ENCODE measurements at places on chromosomes 3 and 15.

DNA sequence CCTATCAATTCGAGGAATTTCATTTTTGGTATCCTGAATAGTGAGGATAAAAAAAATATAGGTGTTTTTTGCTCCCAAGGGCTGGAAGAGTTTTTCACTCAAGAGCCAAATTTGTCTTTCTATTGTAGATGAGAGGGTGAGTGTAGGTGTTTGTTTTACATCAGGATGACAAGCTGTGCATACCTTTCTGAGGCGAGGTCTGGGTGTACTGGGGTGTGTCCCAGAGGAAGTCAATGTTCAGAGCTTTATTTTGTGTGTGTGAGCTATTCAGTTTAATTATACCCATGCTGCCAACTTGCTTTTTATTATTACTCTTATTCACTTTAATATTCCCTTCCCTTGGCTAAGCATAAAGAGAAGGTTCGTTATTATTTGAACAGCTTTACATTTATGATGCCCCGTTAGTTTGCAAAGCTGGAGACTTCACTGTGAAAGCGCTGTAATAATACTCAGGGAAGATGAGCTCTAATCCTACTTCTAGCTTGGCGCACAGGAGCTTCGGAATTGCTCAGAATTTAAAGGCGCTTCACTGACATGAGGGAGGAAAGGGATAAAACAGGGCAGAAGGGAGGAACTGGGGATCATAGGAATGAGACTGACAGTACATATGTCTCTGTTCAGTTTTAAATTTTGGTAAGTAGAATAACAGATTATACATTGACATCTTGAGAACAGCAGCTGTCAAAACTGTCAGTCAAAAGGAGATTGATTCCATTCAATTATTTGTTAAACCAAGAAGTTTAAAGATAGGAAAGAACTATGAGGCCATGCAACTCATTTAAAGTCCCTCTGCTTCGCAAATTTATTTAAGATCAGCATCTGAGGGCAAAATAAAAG, 117.7 kb upstream of the TP63 start:
- no peak for DNase-seq

DNA sequence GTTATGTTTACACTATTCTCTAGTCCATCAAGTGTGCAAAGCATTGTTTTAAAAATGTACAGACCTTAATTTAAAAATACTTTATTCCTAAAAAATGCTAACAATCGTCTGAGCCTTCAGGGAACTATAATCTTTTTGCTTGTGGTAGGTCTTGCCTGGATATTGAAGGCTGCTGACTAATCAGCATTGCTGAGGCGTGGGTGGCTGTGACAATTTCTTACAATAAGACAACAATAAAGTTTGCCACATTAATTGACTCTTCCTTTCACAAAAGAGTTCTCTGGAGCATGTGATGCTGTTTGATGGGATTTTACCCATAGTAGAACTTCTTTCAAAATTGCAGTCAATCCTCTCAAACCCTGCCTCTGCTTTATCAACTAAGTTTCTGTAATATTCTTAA, 384.0 kb upstream of the TGFBR2 start:
- no peak for DNase-seq

DNA sequence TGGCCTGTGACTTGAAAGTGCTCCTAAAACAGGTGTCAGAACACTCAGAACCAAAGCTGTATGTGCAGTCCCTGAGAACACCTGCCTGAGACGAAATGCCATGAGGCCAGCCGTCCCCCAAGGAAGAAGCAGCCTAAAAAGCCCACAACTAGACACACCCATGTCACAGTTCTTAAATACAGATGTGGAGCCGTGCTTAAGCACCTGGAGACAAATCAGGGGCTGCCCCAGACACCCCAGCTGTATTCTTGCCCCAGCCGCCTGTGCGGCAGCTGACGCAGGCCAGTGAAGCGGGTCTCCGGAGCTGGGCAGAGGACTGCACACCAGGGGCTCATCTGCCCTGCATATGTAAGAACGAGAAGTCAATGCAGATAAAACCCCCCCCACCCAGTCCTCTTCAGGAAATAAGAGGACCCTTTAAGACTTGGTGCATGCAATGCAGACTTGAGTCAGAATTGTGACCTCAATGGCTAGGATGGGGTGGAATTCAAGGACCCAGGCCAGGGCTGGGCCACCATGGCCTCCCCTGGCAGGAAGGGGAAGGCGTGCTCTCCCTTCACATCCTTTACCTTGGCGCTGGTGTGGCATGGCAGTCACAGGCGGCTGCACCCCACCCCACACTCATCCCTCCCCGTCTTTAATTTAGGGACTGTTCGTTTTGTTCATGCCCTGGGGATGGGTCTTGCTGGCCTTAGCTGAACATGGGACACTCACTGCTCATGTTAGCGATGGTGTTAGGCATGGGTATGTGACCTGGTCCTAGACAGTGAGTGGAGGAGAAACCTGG, 27.7 kb upstream of the PLXNA1 start:
- no peak for DNase-seq

DNA sequence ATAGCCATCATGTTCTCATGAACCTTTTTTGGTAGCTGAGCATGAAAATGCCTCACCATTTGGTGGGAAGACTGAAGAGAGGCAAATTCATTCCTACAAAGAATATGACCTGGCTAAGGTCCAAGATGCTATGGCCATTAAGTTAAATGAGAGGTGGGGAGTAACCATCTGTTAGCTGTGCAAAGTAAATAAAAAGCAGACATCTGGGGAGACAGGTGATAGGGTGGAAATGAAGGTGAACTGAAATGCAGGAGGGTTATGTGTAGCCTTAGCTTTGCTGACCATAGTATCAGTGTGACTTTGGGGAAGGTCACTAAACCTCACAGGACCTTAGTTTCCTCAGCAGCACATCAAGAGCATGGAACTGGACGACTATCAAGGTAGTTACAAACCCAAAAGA, 111.0 kb upstream of the STRIT1 start:
- DNase-seq = no peak

DNA sequence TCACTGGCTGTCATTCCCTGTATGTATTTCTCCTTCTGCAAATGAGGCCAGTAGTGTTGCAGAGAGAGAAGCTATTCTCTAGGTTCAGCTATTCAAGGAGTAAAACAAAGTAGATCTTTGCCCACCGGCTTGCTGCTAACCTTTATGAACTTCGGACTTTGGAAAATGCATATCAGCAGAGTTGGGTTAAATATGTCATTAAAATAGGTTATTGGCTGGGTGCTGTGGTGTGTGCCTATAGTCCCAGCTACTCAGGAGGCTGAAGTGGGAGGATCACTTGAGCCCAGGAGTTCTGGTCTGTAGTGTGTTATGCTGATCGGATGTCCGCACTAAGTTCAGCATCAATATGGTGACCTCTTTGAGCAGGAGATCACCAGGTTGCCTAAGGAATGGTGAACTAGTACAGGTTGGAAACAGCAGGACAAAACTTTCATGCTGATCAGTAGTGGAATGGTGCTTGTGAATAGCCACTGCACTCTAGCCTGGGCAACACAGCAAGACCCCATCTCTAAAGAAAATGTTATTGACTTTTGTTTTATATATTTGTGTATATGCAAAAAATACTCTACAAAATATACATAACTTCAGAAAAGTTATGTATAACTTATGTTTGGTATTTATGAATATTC, 53.4 kb downstream of the SACM1L start:
- no peak for DNase-seq

DNA sequence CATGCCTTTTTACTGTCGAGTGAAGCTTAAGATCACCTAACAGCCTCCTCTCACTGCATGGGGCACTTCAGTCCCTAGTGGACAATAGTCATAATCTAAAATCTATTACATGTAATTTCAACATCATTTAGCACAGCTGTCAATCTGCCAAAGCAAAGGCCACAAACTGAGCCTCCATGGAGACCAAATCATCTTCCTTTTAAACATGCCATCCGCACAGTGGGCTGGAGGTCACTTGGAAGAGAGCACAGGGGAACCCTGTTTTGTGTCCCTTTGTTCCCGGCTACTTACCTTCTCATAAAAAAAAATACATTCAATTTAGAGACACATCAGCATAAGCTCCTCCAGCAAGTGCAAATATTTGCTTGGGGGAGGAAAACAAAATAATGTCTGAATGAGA, 167.3 kb downstream of the SQOR start:
- no peak for DNase-seq

DNA sequence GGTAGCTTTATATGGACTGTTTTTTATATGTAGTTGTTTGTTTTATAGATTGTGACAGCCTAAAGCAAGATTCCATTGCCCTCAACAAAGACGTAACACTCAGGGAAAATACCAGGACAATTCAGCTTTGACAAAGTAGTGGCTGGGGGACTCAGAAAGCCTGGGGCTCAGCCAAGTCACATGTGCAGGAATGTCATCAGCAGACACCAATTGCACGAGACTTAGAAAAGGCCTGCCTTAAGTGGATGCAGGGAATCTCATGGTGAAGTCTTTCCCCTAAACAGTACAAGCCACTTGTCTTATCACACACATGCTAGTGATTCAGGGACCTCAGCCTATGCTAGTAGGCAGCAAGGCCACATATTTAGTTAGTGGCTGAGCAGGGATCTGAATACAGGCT, 381.8 kb upstream of the THBS1 start:
- DNase-seq = no peak

DNA sequence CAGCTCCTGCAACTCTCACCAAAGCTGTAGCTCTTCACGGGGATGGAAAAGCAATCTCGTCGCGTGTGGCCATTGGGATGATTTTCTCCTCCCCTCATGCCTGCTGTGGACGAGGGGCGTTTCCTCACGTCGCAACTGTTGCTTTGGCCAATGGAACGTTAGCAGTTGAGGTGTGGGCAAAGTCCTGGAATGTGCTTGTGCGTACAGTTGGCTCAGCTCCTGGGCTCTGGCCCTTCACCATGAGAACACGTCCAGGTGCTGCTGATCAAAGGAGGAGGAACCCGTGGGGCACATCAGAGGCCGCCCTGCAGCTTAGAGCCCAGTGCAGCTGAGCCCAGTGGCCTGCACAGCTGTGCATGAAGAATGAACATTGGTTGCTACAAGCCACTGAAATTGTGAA, 186.1 kb downstream of the TJP1 start:
- no peak for DNase-seq

- no peak for DNase-seq
Observed at GRCh38 chr15:89362203-89363101, 27.8 kb upstream of the POLG start.

GRCh38 chr3:123295901-123296250, 94.1 kb downstream of the SEC22A start:
- no peak for DNase-seq

- no peak for DNase-seq
Observed at GRCh38 chr3:58607816-58608215, 30.6 kb upstream of the FAM107A start.

DNA sequence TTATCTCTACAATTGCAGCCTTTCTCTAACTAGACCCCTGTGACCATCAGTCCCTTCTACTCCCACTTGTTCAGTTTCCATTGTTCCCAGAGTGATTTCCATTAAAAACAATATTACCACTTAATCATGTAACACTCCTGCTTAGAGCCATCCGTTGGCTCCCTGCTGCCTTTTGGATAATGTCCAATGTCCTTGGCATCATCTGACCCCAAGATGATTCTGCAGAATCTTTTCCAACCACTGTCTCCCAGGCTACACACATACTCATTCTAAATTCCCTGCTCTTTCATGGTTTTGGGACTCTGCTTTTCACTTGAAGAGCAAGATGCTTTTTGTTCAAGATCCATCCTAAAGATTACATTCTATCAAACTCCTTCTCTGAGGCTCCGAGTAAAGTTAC, 7.1 kb downstream of the KCNH8 start:
- DNase-seq = no peak

GRCh38 chr3:14210843-14211594, 32.4 kb downstream of the LSM3 start:
- no peak for DNase-seq

DNA sequence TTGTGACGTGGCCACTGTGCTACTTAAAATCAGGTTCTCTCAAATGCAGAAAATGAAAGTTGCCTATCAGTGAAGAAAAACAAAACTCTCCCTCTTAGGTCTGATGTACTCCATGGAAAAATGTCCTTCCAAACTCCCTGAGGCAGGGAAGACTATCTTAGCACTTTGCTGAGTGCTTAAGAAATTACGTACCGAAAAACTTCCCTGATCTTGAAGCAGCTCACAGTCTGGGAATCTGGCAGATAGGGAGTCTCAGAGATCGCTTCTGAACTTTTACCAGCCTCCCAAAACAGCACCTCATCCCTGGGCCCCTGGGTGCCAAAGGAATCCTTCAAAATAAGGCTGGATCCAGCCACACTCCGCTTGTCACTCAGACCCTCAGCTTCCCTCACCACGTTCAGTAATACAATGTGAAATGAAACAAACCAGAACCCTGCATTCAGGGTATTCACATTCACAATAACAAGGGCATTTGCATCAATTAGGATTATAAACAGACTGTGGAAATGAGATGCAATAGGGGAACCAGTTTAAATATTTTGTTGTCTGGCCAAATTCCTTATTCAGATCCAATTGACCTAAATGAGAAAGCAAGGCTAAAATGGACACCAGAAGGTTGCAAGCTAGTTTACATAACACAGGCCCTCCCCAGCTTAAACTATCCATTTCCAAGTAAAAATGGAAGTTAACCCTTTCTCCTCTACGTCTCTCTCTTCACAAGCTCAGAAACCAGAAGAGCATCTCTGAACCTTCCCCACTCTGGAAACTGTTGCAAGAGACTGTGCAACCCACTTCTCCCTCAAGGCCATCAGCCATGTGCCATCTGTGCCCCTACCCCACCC, 20.9 kb downstream of the OSBPL10 start:
- DNase-seq = no peak

DNA sequence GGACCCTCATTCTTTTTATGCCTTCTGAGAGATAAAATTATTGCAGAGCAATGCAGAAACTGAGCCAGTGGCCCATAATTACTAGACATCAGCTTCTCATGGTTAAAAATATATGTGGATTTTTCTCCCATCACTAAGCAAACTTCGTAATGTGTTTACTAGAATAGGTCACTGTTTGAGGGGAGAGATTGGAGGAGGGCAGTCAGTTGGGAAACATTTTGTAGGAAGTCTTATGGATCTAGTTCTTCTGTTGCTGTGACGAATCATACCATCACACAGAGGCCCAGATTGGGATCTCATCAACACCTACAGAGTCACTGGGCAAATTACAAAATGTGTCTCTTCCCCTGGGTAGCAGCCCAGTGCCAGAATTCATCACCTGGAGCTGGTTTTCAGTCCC, 81.4 kb downstream of the PDE8A start:
- no peak for DNase-seq

DNA sequence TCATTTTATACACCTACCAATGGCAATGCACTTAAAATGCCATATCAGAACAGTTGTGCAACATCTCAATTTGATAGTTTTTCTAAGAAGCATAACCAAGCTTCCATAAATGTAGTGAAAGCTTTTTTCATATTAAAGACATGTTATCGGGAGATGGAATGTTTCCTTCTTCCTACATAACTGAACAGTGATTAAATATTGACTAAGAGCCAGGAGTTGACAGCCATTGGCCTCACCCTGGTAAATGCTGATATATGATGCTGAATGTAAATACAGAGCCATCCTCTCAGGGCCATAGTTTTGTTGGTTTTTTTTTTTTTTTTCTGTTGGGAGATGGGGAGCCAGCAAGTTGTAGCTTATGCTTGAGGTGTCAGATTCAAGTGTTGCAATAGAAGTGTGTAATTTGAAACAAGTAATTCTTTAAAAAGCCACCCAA, 203.3 kb upstream of the IL12A start:
- no peak for DNase-seq

All from stimulated activated CD4-positive, alpha-beta T cell treated with anti-CD3 and anti-CD28 coated beads, Interleukin-15, amount 100 ng/mL, for 24 hours (primary cell).